Spinal cord (tissue), 10 donors: ENCODE measurements at places on chromosomes 7 and 10. TPM values are rescaled to one million over a fixed set of nuclear protein-coding genes. Genes with fewer than 3 reads are reported as not detected.

DNA sequence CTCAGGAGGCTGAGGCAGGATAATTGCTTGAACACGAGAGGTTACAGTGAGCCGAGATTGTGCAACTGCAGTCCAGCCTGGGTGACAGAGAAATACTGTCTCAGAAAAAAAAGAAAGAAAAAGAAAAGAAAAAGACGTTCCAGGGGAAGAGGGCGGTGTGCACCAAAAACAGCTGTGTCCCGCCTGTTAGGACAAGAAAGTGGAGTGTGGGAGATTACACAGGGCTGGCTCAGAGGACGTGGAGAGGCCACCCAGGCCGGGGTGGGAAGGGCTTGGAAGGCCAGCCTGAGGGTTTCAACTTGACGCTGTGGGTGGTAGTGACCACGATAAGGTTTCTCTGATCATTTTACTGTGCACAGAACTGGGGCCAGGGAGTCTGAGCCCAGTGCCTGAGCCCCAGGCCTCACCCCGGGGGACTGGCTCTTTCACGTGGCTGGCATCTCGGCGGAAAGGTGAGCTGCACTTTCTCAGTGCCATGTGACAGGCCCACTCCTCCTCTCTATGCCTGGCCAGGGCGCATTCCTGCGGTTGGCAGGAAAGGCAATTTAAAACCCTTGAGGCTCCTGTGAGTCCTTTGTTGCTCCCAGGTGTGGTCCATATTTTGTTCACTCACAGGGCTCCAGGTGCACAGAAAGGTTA is 13.9 kb downstream of the RHBDD2 start:
- no peak for DNase-seq

DNA sequence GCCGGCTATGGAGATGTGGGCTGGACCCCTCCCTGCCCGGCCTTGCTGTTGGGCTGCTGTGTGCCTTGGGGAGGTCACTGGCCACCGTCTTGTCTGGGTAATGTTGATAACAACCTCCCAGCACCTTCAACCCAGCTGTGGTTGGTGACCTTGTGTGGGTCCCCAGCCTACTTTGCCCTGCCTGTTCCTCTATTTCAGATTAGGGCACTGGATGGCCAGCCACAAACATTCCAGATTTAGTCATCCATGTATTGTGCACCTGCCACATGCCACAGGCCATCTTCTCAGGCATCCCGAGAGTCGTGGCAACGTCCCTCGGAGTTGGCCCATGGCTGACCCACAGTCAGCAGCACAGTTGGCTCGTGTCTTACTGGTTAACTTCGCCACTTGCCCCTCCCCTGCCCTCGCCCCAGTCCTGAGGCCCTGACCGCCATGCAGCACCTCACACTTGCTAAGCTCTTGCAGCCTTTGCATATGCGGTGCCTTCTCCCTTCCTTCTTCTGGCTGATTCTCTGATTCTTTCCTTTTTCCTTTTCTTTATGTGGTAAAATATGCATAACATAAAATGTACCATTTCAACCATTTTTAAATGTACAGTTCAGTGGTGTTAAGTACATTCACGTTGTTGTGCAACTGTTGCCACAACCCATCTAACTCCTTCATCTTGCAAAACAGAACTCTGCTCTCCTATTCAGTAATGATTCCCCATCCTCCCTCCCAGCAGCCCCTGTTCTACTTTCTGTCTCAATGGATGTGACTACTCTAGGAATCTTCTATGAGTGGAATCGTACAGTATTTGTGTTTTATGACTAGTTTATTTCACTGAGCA is 60.6 kb downstream of the PRF1 start:
- no peak for DNase-seq

GRCh38 chr7:93228302-93228701 is 2.0 kb upstream of the HEPACAM2 start:
- no peak for DNase-seq

DNA sequence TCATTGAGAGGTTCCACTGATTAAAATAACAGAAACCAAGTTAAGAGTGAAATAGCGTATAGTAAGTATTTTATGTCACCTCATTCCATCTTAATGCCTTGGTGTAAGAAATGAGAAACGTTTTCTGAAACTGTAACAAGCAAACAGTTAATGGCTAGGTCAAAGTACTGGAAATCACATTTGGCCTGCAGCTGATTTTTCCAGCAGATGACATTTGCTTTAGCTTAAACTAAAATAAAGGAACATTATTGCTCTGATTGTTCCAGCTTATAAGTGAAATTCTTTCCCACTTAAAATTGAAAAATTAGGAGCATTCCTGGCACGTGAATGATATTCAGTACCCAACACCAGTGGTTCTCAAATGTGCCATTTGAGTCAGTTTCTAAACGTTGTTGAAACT is 213.6 kb upstream of the DPP6 start:
- DNase-seq: no peak

DNA sequence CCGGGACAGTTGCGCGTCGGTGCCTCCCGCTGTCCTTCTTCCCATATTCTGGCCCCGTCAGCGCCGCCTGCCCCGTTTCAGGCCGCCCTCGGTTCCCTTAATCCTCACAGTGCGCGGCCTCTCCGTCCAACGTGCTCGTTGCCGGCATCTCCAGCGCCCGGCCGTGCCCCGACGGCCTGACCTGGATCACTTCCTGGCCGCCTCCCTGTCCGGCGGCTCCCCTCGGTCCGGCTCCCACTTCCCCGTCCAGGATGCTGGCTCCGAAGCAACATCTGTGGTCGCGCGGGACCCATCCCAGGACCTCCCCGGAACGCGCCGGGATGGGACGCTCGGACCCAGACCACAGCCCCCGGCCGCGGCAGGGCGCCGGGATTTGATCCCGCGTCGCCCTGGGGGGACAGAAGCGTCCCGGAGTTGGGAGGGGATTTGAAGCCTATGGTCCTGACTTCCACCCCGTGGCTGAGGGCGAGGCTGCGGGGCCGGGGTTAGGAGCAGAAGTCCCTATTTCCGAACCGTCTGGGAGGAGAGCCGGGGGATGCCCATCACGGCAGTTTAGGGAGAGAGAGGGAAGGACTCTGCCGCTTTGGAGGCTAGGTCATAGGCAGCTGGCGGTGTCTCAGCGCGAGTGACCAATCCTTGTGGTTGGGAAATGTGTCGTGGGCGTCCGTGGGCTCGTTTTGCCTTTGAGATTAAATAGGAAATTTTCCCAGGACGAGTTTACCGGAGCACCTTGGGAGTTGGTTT is 53.8 kb downstream of the KCTD7 start:
- DNase-seq: no peak

DNA sequence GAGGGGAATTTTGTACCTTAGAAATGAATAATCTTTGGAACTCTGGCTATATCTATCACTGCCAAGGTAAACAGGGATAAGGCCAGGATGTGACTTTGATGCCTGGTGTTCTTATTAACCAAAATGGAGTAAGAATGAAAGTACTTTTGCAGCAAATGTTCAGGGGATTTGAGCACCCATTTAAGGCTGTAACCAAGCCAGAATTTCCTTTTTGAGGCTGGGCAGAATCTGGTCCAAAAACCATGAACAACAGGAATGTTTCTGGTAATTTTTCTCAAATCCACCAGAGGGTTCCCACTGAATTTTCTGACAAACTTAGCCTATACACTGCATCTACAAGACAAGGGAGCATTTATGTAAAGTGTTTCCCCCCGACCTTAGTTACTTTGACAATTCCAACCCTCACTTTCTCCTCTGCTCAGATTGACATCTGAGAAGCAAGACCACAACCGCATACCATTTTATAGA is 120.6 kb downstream of the BAMBI start:
- DNase-seq: no peak

GRCh38 chr10:99672884-99673283 is 13.6 kb downstream of the ENTPD7 start:
- no peak for DNase-seq

- DNase-seq: no peak
Measured at GRCh38 chr7:6197801-6198551, 74.4 kb downstream of the CYTH3 start.

DNA sequence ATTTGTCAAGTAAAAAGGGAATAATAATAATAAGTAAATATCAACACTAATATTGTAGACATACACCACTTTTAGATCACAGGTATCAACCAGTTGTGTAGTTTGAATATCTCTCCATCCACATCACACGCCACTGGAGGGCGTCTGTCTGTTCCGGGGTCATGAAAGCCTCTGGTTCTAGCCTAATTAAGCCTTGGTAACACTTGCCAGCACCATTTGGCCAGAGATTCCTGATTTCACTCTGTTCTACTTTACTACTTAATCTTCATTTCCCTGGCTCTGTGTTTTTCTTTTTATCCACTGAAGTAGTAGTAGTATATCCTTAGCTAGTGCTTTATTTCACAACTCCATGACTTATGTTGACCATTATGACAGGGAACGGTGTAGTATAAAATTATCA is 285.6 kb upstream of the POM121L12 start:
- no peak for DNase-seq

- DNase-seq: no peak
Measured at GRCh38 chr10:74542077-74542476, 284.3 kb upstream of the KAT6B start.

GRCh38 chr7:144528536-144529045 is 125.1 kb upstream of the NOBOX start:
- DNase-seq: no peak

DNA sequence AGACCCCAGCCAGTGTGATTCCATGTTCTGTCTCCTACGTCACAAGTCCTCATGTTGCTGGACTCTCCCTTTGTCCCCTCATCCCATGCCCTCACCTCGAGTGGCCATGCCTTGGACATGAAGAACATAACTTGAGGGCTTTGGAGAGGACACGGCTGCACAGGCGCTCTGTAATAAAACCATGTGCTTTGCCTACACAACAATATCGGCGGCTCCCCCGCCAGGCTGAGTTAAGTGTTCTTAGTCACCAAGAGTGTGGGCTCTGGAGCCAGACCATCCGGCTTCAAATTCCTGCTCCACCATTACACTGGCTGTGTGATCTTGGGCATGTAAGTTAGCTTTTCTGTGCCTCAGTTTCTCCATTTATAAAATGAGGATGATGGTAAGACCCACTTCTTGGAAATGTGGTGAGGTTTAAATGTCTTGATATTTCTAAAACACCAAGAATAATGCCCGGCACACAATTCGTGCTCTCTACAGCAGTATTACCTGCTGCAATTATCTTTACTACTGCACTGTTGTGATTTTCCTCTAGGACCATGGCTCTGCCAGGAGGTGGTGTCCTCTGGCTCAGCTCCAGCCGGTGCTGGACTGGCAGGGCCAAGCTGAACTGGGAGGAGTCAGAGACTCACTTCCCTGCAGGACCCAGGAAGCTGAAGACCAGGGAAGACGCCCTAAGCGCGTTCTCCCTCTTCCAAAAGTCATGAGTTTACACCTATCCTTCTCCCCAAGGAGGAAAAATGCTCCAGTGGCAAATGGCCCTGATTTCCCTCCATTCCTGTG is 15.7 kb downstream of the SLIT1 start:
- no peak for DNase-seq

The TRIM73 gene
- total RNA-seq: 3.2 TPM

The SYT15 gene
- total RNA-seq: 4.5 TPM

The PNLIPRP1 gene
- not detected for total RNA-seq

The SFTPA1 gene
- not detected for total RNA-seq

The R3HCC1L gene
- 16.1 TPM for total RNA-seq

The NPTX2 gene
- total RNA-seq: 26.3 TPM

The ECHDC3 gene
- 5.9 TPM for total RNA-seq

The TMEM139 gene
- total RNA-seq: 2.2 TPM

The SLC29A3 gene
- 2.7 TPM for total RNA-seq

The LAMB1 gene
- total RNA-seq: 312 TPM
